ENCODE measurements at places on chromosomes 6 and 20.
A peak's percentile ranks its signal among the peaks of the same experiment; 100 is the strongest.

- no peak for DNase-seq
These were observed 408.4 kb upstream of the FLRT3 start for GRCh38 chr20:14745830-14746229.

GRCh38 chr6:30570263-30570662 lies 979 bp upstream of the ABCF1 start:
- no peak for DNase-seq

DNA sequence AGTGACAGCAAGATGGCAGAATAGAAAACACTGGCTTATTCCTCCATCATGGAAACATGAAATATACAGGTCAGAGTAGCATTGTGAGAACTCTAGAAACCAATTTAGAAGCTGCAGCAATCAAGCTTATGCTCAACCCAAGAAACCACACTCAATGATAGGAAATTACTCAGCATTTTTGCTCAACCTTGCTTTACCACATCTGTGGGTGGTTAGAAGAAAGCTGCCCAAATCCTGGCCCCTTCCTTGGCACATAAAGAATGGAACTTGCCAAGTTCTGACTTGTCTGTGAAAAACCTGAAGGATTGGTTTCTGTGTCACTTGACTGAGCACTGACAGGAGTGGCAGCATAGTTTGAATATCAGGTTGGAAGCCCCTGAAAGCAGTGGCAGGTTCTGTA lies 108.0 kb upstream of the MOCS1 start:
- DNase-seq, result no peak

DNA sequence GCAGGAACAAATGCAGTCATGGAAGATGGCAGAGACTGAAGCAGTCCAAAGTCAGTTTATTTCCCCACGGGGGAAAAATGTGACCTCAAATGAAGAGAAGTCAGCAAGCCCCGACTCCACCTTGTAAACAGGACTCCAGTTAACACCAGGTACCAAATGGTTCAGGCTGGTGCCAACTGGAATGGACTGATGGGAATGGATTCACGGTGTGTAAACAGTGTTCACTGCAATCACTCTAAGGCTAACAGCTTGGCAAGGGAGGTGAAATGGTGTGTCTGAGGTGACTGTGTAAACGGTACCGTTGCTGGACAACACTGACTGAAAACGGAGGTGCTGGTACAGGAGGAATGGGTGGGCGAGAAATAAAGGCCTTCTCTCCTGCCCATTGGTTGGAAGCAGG lies 12.0 kb downstream of the PLAGL2 start:
- DNase-seq, result no peak

- no peak for DNase-seq
These were observed 530.5 kb upstream of the PTCHD4 start for GRCh38 chr6:48641544-48641943.

DNA sequence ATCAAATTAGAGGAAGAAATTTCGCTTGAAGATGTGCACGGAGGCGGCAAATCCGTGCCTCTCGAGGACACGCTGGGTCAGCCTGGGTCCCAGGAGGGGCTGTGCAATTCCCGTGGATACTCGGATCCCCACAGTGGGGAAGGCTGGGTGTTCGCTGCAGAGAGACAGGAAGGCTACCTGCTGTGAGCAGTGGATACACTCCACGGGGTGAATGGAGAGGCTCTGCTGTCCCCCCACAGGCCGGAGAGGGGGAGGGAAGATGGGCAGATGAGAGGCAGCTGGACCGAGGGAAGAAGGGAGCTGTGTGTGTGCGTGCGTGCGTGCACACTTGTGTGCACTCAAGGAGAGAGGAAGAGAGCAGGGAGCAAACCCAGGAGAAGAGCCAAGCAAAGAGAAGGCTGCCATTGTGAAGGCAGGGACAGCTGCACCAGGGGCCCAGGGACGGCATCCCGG lies 57.3 kb downstream of the SULF2 start:
- DNase-seq, result no peak

DNA sequence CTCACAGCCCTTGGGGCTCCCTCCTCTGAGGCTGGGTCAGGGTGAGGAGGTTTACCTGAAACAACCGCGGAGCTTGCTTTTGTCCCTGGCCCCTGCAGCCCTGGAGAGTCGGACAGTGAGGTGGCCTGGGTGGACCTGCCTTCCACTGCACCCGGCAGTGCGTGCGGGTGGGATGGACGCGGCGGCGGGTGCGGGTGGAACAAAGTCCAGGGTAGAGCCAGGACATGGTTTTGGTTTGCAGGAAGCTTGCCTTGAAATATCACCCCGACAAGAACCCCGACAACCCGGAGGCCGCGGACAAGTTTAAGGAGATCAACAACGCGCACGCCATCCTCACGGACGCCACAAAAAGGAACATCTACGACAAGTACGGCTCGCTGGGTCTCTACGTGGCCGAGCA lies 27.1 kb downstream of the UCKL1 start:
- DNase-seq, result no peak

- no peak for DNase-seq
These were observed 198.6 kb downstream of the UST start for GRCh38 chr6:148945301-148946021.

DNA sequence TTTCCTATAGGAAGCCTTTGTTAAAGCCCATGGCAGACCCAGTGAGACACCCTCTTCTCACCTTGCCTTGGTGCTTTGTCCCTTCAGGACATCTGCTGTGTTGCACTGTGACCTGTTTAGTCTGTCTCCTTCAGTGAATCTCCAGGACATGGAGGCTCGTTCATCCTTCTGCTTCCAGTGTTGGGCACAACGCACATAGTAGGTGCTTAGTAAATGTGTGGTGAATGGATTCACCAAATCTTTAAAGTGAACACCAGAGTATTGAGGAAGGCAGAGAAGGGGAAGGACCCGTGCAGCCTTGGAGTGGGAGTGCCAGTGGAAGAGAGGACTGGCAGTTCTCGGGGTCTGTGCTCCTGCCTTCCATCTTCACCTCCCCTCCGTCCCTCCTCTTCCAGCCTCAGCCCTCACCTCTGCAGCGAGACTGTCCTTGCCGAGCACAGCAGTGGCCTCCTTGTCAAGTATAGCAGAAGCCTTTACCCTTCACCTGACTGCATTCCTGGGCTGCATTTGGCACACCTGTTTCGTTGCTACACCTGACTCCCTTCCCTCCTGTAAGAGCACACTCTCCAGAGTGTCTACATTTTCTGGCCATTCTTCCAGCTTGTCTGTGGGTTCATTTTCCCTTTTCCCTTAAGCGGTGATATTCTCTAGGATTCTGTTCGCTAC lies 49.2 kb downstream of the ARID1B start:
- DNase-seq, result no peak

DNA sequence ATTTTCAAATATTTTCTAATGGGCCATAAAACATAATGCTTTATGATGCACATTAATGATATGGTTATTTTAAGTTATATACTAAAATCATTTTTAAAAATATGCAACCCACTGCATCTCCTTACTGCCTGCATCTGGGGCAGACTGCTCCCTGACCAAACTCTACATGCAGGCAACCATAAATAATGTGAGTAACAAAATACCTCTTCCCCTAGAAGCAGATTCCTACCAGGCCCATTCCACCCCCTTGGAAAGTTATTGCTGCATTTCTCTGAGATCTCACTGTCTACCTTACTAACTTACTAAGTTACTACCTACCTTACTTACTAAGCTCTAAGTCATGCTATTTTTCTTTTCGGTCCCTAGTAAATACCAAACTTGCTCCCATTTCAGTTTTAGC lies 71.8 kb downstream of the ATG5 start:
- no peak for DNase-seq

DNA sequence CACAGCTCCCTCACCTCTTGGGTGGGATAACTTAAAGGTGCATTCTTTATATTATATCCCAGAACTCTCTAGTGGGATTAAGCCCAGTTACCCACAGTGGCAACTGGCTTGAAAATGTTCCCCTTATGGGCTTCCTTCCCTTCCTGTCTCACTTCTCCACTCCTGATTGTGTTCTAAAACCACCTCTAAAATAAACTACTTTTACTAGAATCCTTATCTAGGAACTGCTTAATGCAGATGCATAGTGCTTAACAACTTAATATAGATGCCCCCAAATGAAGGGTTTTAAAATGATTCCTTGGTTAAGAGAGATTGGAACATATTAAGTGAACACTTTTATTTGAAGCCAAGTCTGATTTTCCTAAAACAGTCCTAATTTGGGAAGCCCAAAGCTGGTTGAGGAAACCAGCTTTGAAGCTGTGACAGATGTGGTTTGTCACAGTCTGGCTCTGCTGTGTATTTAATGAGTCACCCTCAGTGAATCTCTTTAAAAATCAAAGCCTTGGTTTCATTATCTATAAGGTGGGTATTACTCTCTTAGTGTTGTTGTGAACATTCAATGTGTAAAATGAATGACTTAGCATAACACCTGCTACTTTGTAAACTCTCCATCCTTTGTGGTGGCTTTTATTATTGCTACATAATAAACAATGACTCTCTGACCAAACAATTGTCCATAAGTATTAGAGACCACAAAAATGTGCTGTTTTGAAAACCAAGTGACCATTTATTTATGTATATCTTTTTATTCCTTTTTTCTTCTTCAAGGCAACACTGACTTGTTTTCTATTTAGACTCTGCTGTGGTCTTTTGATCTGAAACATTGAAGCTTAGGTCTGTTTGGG lies 24.4 kb downstream of the PLCB1 start:
- no peak for DNase-seq

- DNase-seq, result no peak
These were observed 10.9 kb upstream of the CGA start for GRCh38 chr6:87105823-87106222.

- DNase-seq, result no peak
These were observed 117.0 kb upstream of the PRL start for GRCh38 chr6:22413681-22414311.

GRCh38 chr6:72032086-72032485 lies 145.7 kb downstream of the RIMS1 start:
- DNase-seq, result no peak

DNA sequence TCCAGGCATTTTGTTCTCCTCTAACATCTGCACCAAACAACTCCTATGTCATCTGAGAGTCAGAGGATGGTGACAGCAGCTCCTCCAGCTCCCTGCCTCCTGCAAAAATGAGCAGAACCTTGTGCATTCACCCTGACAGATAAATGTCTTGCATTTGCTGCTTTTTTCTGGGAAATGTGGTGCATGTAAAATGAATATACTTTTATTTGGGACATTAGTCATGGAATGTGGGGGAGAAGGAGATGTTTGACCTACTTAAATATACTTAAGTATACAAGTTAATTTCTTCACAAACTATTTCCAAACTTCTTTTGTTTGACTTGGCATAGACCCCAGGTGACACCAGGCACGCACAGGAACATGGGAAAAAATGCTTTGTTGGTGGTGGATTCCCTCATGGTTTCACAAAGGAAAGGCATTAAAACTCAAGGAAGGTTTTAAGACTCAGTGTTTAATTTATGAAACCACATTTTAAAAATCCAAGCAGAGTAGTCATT lies 181.8 kb upstream of the MCHR2 start:
- no peak for DNase-seq

- DNase-seq, result no peak
These were observed 5.1 kb downstream of the PRND start for GRCh38 chr20:4726710-4727397.

- DNase-seq, result no peak
These were observed 247.3 kb downstream of the MAFB start for GRCh38 chr20:40441771-40442170.

DNA sequence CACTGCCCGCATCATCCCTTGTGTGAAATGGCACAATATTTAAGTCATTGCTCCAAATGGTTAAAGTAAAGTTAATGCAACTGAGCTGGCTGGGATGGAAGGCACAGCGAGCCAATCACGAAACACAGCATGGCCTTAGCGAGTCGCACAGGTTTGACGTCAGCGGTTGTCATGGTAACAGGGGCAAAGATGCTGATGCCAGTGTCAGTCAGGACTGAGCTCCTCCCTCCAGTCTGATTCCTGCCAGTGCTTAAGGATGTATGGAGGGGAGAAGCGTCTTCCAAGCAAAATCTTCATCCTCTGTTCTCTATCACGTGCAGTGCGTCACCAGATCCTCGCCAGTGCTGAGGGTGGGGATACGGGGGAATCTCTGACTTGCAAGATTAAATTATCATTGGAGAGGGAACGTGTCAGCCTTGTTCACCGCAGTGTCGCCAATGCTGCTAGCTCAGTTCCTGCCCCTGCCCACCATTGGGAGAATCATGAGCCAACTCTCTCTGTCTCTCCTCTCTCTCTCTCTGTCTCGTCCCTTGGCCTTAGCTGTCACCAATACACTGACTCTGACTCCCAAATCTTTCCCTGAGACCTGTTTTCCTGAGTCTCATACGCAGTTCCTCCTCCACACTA lies 24.5 kb downstream of the TSPYL4 start:
- DNase-seq, result peak; percentile 94

GRCh38 chr6:139825935-139826374 lies 451.5 kb upstream of the CITED2 start:
- DNase-seq, result no peak

DNA sequence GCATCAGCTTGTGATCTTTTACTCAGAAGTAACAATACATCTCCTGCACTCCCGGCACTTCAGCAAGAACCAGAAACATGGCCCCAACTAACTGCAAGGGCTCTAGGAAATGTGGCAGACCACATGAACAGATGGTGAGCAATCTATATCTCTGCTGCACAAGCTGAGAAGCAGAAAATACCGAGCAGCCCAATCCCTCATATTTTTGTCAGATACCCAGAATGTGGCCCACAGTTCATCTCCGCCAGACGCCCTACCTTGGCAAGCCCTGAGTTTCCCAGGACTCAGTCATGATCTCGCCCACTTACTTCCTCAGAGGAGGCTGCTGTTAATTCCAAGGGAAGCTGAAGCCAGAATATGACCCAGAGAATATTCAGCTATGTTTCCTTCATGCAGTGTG lies 63.1 kb upstream of the PHACTR1 start:
- DNase-seq, result no peak
